ENCODE measurements at places on chromosomes 2 and 18. TPM values are rescaled to one million over a fixed set of nuclear protein-coding genes. Genes with fewer than 3 reads are reported as not detected.

The IER3IP1 gene
- 26.2 TPM for total RNA-seq

GRCh38 chr2:142112757-142113221 lies 18.0 kb downstream of the LRP1B start:
- DNase-seq = no peak

- DNase-seq = no peak
Observed at GRCh38 chr2:88757025-88757424, 65.6 kb downstream of the RPIA start.

DNA sequence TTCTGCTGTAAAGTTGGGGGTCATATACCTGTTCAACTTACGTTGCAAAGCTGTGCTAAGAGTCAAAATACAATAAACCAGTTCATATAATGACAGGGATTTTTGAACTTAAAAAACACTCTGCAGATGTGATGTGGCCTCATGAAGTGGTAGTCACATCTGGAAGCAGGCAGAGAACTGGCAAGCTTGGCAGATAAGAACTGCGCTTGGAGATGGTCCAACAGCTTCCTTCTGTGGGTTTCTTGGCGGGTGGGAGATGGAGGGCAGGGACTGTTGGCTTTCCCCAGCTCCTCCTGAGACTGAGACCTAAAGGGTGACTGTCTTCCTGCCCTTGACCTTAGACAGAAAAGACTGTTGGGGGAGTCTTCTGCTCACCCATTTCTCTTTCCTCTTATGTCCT lies 140.4 kb downstream of the CTIF start:
- no peak for DNase-seq

DNA sequence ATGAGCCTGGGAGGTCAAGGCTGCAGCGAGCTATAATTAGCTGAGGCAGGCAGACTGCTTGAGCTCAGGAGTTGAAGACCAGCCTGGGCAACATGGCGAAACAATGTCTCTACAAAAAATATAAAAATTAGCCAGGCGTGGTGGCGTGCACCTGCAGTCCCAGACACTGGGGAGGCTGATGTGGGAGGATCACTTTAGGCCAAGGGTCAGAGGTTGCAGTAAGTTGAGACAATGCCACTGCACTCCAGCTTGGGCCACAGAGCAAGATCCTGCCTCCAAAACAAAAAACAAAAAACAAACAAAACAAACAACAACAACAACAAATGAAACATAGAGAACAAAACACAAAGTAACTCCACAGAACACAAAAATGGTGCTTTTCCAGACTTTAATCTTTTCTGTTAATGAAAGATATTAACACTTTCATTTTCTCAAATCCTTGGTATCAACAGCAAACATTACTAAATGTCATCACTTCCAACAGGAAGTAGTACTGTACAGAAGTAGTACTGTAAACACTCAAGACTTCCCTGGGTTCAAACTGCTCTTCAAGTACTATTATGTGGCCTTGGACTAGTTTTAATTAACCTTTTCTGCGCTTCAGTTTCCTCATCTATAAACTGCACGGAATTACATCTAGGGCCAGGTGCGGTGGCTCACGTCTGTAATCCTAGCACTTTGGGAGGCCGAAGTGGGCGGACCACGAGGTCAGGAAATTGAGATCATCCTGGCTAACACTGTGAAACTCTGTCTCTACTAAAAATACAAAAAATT lies 27.9 kb downstream of the PUM2 start:
- no peak for DNase-seq

The SPC25 gene
- total RNA-seq = 26.5 TPM

The LYPD6 gene
- total RNA-seq = 0.06 TPM
